DMS79 (cell line): ENCODE measurements at places on chromosomes 11 and 22.

DNA sequence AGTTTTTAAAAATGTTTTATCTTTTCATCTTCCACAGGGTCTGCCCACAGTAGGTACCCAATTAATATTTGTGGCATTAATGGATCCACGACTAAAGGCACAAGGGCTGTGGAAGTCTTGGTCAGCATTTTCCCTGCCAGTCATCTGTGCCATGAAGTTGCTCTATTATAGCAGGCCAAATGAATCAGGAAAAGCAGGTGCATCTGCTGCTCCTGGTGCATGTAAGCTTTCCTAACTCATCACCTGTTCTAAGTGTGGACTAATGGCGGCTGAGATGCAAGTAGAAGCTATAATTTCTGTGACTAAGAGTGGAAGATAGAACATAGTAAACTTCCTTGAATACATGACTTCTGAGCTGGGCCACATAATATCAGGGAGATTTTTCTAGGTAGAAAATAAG is 182.5 kb upstream of the TENM4 start:
- DNase-seq = no peak

GRCh38 chr22:37208401-37209139 is 3.7 kb downstream of the SSTR3 start:
- DNase-seq = no peak

GRCh38 chr22:17085277-17086181 is 729 bp downstream of the IL17RA start:
- no peak for DNase-seq

DNA sequence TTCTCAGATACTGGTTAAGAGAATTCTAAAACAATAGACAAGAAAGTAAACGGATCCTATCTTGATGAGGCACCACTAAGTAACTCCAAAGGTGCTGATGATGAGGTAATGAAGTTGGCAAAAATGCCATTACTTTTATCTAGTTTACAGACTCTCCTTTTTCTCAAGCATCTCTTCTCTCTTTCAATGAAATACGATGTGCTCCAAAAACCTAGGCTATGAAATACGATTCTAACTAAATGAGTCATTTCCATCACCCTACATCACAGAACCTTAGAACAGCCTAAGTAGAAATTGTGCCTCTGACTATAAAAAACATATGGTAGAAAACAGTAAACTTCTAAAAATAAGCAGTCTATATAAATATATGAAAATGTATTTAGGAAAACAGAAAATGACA is 58.9 kb upstream of the ARHGAP32 start:
- no peak for DNase-seq
